ENCODE measurements at places on chromosomes 5 and 9.

DNA sequence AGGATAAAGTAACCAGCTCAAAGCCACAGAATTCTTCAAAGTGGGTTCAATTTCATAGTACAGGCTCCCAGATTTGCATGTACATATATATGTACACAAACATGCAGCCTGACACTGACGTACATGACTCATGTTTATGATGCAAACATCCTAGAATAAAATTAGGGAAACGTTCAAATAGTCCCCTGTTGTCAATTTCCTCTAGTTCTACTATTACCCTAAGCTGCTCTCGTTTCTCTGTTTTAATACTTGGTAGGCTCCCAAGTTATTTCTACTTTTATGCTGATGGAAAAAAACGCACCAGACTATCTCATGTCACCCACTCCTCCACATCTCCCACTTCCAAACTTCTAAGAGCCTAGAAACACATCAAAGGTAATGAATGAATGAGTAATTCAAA, 229.7 kb downstream of the EPB41L4A start:
- no peak for DNase-seq

DNA sequence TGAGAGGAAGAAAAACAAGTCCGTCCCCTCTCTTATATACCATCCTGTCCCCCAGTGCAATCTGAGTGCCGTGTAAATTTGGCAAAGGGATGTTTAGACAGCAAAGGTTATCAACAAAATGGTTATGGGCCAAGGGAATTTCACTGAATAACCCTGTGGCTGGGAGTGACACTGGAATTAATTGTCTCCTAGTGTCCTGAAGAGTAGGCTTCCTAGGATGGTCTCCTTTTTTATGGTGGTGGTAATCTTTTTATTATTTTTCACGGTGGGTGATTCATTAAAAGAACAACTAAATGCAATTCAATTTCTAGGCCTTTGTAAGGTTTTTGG, 244.2 kb downstream of the PIK3R1 start:
- no peak for DNase-seq

DNA sequence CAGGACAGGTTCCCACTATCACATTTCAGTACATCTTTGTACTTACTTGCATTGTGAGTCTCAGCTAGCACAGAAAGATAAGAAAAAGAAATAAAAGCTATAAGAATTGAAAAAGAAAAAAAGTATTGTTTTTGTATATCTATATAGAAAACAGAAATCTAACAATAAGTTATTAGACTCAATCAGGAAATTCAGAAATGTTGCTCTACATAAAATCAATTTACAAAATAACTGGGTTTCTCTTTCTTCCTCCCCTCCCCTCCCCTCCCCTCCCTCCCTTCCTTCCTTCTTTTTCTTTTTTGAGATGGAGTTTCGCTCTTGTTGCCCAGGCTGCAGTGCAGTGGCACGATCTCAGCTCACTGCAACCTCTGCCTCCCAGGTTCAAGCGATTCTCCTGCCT, 7.2 kb upstream of the CACNA1B start:
- DNase-seq = no peak

DNA sequence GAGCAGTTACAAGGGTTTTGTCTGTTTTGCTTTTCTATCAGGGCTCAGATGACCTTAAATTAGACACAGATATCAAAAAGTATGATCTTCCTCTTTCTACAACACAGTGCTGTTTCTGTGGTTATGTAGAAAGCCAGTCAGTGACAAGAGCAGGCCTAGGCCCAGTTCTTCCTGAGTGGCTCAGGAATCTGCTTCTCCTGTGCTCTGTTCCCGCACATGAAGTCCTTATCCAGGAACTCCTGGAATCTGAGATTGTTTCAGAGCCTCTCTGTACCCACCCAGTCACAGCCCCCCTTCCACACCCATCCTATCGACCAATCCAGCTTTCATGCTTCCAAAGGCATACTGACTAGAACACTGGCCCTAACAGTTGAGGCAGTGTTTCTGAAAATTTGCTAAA, 40.4 kb upstream of the SMU1 start:
- DNase-seq = no peak

- DNase-seq = no peak
Observed at GRCh38 chr5:104001136-104001535, 438.5 kb upstream of the NUDT12 start.

DNA sequence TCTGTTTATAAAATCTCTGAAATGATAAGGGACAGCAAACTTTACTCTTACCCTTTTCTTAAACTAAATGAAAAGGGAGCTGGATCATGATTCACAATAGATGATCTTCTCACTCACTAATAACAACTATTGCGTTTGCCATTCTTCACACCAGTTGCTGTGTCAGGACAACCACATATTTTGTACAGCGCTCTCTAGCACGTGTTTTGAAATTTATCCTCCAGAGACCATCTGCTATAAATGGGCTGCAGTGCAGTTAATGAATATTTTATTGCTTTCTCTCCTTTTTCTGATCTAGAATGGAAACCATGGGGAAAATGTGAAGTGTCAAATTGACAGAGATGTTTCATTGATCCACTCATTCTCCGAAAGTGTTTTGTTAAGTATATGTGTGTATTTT, 258.4 kb upstream of the CCNH start:
- no peak for DNase-seq

- no peak for DNase-seq
Observed at GRCh38 chr9:129467004-129467588, 153.8 kb downstream of the C9orf50 start.

- DNase-seq = no peak
Observed at GRCh38 chr5:68070591-68071281, 144.8 kb upstream of the PIK3R1 start.

DNA sequence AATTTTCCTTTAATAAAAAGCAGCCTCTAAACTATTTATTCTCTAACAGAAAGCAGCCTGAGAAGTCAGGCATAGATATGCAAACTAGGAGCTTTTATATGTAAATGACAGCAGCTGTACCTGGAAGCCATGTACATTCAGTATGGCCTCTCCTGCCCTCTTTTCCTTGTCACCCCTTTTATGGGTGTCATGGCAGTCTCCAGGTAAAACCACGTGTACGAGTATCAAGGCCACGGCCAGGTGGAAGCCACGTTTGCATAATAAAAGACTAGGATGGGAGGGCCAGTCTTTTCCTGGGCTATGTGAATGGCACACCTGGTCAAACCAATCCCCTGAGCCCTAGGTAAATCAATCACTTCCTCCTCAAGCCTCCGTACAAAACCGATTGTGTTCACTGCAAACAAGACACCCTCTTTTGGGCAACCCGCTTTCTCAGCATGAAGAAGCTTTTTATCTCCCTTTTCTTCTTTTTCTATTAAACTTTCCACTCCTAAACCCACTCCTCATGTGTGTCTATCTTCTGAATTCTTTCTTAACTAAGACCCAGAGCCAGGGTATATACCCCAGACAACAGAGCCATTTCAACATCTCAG, 419.5 kb upstream of the CTNND2 start:
- no peak for DNase-seq

DNA sequence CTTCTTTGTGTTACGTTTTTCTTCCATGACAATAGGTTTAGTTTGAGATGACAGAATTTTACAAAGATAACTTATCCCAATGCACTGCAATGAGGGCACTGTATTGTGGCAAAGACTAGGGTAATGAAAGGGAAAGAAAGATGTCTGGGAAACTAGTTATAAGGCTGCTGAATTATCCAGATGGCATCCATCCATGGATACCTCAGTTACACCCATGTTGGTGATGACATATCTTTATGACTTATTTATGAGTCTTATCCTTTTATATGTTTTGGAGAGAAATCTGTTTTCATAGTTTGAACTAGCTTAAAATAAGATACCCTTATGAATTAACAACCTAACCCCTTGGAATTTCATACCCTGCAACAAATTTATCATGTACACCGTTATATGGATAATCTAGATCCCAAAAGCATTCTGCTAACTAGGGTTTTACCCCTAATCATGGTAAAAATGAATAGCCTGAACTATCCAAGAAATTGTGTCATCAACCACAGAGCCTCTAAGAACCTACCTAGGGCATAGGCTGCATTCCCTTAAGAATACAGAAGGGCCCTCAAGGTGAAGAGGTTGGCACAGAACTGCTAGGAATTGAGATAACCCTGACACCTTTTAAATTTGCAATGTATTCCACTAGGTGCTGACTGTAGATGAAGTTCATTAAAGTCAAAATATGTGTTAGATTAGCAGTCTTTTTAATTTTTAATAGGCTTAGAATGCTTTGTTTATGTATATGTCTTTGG, 49.5 kb upstream of the RORB start:
- no peak for DNase-seq

DNA sequence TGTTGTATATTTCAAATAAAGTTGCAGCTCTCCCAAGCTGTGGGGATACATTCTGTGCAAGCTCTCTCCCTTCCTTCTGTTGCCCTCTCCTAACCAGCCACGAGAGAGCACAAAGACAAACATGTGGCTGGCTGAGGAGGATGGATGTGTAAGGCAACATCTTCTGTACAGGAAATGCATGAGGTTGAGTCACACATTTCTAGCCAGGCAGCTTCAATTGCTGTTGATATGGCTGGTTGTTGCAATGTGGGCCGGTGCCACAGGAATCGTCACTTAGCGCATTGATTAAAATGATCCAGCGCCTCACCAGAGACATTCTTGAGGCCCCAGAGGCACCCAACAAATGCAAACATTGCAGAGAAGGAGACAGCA, 207.1 kb downstream of the ICE1 start:
- DNase-seq = no peak

- DNase-seq = no peak
Observed at GRCh38 chr5:123545506-123545905, 33.5 kb downstream of the CSNK1G3 start.

DNA sequence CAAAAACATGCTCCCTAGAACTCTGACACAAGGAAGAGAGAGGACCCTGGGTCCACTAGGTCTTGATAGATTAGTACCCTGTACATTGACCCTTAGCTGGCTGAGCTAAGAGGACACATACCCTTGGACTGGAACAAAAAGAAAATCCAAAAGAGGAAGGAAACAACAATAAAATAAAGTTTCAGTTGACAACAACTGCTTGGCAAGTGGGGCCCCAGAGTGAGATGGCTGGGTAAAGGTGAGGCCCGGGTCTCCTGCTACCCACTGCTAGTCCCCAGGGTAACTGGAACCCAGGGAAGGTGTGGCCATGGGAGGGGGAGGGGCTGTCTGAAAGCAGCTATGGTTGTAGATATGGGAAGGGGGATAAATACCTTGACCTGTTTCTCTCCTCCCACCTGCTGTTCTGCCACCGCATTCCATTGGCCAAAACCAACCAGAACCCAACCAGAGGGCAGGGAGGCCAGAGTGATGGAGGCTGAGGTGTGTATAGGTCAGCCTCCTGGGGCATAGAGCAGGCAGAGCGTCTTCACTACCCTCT, 11.7 kb downstream of the TAL2 start:
- DNase-seq = no peak

DNA sequence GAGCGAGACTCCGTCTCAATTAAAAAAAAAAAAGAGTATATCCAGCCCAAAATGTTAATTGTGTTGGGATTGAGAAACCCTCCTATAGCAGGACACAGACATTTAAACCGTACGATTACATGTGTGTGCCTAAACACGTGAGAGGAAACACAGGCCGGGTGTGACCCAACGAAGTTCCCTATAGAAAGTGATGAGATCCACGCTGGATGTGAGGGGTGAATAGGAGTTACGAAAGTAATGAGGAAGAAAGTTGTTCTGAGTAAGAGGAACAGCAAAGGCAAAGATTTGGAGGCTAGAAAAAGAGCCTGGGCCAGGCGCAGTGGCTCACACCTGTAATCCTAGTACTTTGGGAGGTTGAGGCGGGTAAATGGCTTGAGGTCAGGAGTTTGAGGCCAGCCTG, 13.6 kb downstream of the NAIF1 start:
- DNase-seq = no peak

DNA sequence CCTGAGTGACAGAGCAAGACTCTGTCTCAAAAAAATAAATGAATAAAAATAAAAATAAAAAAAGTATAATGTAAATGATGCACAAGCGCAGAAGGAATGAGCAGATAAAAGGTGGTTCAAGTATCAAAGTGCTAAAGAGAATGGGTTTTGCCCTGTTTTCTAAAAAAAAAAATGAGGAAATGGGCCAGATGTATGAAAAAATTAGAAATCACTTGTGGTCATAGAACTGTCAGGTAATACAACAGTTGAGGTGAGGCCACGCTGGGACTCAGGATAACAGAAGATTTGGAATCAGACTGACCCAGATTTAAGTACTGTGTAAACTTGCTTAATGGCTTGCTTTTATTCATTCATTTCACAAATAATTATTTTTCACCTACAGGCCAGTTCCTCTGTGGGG, 69.8 kb downstream of the MAPKAP1 start:
- no peak for DNase-seq

Data from stimulated activated CD8-positive, alpha-beta memory T cell treated with anti-CD3 and anti-CD28 coated beads, Interleukin-4, amount 100 ng/mL, for 4 hours (primary cell).